Stimulated activated CD4-positive, alpha-beta T cell treated with anti-CD3 and anti-CD28 coated beads, Interleukin-2, amount 100 ng/mL, for 24 hours (primary cell): ENCODE measurements at places on chromosomes 16 and 17.

DNA sequence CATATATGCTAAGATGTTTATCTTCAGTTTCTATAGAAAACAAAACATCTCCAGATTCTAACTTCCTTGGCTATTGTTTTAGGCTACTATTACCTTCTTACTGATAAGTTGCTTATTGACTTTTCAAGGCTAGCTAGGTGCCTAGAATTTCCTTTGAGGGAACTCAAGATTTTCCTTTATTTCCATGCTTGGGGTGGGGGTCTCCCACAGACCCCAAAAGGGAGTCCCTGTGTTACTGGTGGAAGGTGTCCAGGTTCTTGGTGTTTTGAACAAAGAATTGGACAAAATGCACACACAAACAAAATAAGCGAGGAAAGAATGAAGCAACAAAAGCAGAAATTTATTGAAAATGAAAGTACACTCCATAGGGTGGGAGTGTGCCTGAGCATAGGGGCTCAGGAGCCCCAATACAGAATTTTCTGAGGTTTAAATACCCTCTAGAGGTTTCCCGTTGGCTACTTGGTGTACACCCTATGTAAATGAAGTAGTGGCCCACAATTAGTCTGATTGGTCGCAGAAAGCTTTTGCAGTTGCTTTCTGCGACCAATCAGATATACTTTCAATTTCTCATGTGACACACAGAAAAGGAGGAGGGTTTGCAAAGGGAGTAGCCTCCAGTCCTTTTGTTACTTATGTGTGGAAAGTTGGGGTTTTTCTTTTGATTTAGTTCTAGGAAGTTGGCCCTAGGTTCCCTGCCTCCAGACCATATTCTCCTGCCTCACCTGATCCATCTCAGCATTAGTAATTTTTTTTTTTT, 67.5 kb downstream of the MARF1 start:
- no peak for DNase-seq

DNA sequence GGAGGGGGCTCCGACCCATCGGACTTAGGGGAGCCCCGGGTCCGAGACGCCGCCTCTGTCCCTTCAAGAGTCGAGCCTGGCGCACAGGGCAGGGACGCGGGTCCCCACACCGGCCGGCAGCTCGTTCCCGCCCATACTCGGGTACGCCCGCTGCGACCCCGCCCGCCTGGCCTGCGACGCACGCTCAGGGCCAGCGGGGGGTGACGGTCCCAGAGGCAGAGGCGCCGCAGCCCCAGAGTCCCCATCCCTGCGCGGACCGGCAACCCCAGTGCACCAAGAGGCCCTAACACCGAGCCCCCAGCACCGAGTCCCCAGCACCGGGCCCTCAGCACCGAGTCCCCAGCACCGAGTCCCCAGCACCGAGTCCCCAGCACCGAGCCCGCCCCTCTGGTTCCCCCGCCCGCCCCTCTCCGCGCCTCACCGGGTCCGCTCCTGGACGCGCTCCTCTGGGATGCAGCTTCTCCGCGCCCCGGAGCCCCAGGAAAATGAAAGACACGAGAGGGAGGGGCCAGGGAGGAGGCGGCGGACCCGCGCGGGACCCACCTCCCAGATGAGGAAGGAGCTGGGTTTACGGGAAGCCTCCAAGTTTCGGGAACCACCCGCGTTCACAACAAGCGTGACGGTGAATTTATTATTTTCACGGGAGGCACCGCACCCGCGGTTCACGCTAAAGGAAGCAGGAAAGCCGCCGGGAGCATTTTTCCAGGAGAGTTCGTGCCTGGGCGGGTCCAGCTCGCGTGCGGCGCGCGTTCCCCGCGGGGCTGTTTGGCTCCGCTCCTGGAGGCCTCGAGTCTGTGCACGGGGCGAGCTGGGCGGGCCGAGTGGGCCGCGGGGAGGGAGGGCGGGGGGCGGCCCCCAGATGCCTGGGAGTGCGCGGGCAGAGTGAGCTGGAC, at the start of gene SECTM1:
Gene SECTM1, minus strand, starts transcription at position 488 of the 893 bp plus-strand sequence. CDS start 6,526 bp downstream, outside the sequence.
- DNase-seq: peak; percentile 43

DNA sequence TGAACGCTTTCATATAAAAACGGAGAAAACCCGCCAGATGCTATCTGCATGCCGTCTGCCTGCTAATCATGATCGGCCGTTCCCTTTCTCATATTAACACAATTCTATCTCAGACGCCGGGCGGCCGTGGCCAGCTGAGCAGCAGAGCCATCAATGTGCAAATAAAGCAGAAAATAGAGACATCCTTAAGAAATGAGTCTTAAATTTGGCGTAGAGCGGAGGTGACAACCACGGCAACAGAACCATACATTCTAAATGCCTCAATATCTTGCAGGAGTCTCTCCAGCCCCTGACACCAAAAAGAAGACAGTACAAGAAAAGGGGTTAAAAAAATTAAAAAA, 2.7 kb upstream of the IRX5 start:
- DNase-seq: no peak

GRCh38 chr16:52283018-52283417, 263.9 kb downstream of the TOX3 start:
- DNase-seq: no peak

- no peak for DNase-seq
These were observed 4.7 kb upstream of the NLRC5 start for GRCh38 chr16:56984639-56985038.

DNA sequence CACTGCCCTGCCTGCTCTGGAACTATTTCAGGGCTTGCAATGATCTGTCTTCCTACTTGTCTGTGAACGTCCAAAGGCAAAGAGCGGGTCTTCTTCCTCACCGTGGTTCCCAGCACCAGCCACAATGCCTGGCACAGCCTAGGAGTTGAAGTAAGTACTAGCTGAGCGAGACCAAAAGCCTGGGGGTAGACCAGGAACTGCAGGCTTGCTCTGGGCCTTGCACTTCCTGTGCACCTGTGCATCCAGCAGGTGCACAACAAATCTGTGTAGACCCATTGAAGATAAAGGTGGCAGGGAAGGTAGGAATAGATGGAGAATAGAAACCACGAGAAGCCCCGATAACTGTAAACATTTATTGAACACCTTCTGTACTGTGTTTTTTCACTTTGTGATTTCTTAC, 4.6 kb downstream of the FAM171A2 start:
- DNase-seq: no peak
